Prostate gland (tissue), 2 donors: ENCODE measurements at places on chromosomes 2 and 18.

- DNase-seq: no peak
- no peaks in the 10 kb centered on the region for H3K27me3 ChIP-seq
Observed at GRCh38 chr2:166335284-166335683, 40.5 kb downstream of the SCN9A start.

DNA sequence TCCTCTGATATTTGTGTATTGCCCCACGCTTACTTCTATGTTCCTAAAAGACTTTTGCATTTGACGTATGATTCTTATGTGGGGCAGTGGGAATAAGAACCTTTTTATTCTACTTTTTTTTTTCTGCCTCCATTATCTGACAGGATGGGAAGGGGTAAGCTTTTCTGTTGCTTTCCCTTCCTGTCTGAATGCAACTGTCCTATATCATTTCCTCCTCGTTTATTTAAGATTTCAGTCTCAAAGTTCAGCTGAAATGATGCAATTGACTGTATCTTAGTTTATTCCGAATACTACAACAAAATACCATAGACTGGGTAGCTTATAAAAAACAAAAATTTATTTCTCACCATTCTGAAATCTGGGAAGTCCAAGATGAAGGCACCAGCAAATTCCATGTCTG, 24.1 kb upstream of the HNMT start:
- H3K27me3 ChIP-seq: no peaks in the 10 kb centered on the region
- no peak overlapping the region for H3K27ac ChIP-seq
- no peaks in the 10 kb centered on the region for H3K4me1 ChIP-seq
- H3K36me3 ChIP-seq: no peaks in the 10 kb centered on the region

DNA sequence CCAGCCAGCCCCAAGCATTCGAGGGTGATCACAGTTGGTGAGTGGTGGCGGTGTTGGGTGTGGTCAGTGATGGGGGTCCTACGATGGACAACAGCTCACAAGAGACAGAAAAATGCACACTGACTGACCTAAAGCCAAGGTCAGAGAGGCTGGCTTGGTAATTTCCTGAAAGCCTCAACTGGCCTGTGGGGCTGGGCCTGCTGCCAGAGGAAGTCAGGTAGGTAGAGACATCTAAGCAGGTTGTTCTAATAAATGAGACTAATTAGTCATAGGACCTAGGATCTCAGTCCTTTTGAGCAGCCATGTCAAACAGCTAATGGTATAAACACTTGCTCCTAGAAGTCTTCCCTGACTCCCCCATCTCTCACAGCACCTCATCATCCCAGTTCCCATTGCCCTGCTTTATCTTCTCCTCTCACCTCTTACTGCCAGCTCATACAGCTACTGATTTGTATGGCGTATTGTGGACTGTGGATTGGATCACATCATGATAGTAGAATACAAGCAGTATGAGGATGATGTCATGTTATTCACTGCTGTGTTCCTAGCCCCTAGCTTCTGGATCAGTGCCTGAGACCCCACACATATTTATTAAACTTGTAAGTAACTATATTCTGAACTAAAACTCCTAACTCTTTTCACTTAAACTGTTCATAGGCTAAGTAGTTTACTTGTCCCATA, 262.9 kb upstream of the KLHL29 start:
- no peaks in the 10 kb centered on the region for H3K36me3 ChIP-seq
- DNase-seq: no peak
- H3K4me1 ChIP-seq: no peaks in the 10 kb centered on the region
- H3K4me3 ChIP-seq: no peak overlapping the region
- H3K27ac ChIP-seq: no peak overlapping the region

GRCh38 chr2:117956036-117956796, 57.7 kb downstream of the CCDC93 start:
- H3K36me3 ChIP-seq: no peaks in the 10 kb centered on the region
- H3K4me3 ChIP-seq: no peak overlapping the region
- DNase-seq: no peak
- no peak overlapping the region for H3K27ac ChIP-seq
- H3K27me3 ChIP-seq: no peaks in the 10 kb centered on the region
- H3K4me1 ChIP-seq: peaks cover 2% of the 10 kb centered on the region

- H3K27ac ChIP-seq: no peak overlapping the region
- H3K36me3 ChIP-seq: no peaks in the 10 kb centered on the region
- H3K27me3 ChIP-seq: no peaks in the 10 kb centered on the region
- DNase-seq: no peak
- H3K4me1 ChIP-seq: no peaks in the 10 kb centered on the region
Observed at GRCh38 chr18:65359479-65359878, 391.3 kb upstream of the CDH7 start.

DNA sequence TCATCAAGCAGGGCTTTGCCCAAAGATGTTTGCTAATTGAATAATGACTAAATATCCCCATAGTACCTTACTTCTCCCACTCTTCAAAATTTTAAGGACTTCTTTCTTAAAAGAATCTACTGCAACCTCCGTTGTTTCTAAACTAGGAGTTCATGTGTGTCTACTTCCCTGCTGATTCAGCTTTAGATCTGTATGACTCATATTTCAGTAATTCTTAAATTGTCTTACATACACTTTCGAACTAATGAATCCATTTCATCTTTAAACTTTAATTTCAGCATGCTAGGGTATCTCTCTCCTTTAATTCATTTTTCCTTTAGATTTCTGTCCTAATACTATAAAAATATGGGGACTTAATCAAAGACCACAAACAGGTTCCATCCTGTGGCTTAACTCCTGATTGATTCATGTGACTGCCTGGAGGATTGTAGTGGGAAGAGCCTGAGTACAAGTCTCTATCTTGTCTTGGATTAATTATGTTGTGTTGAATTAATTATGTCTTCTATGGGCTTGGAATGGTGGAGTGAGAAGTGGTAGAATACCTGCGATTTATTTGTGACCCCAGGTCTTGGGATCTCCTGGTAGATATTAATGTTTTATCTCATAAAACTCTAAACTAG, 24.9 kb upstream of the COL5A2 start:
- no peak for DNase-seq
- H3K27ac ChIP-seq: no peak overlapping the region
- H3K36me3 ChIP-seq: no peaks in the 10 kb centered on the region
- no peak overlapping the region for H3K4me3 ChIP-seq

DNA sequence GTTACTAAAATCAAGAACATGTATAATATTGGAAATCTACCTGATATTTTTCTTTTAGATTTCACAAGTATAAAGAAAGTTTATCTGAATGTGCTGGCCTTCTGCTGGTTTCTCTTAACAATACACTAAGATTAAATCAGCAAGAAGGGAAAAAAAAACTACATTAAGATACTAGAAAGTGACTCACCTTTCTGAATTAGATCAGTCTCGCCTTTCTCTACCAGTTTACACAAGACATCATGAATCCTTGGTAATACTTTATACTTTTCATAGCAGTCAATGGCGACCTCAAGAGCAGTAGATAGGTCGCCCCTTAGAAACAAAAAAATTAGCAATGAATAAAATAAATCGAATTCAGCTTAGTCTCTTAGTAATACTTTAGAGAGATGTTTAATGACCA, 61.2 kb downstream of the LRPPRC start:
- H3K36me3 ChIP-seq: no peaks in the 10 kb centered on the region
- no peak overlapping the region for H3K27ac ChIP-seq

DNA sequence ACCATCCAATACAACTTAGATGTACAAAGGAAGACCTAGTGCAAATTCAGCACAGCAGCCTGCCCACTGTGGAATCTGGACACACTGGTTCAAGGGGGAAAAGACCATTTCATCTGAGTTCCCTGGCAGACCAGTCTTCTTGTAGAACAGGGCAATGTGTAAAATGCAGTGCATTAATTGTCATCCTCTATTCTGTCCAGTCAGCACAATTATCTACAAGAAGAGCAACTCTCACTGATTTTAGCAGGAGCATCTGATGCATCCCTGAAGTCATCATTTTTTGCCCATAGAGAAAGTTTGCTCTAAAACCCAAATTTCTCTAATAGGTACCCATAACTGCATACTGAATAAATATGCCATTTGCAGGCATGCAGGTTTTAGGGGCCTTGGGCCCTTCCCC, 81.8 kb upstream of the LYPD1 start:
- H3K4me1 ChIP-seq: no peaks in the 10 kb centered on the region
- DNase-seq: no peak
- no peaks in the 10 kb centered on the region for H3K36me3 ChIP-seq
- H3K27me3 ChIP-seq: no peaks in the 10 kb centered on the region
- H3K27ac ChIP-seq: no peak overlapping the region

DNA sequence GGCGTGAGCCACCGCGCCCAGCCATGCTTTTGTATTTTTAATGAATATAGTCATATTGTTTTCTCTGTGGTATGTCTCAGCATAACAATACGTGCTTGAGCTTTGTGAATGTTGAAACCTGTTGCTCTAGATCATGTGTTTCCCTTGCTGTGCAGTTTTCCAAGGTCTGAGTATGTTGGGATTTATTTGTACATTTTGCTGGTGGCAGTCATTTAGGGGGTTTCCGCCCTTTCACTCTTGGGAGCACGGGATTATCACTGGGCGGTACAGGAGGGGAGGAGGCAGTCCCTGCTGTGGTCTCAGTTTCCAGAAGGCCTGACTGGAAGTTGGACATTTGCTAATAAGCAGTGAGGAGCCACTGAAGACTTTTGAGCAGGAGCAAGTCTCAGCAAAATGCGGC, 24.9 kb upstream of the CATIP start:
- no peaks in the 10 kb centered on the region for H3K36me3 ChIP-seq
- no peak overlapping the region for H3K4me3 ChIP-seq
- no peak for DNase-seq

- H3K4me1 ChIP-seq: no peaks in the 10 kb centered on the region
- no peaks in the 10 kb centered on the region for H3K27me3 ChIP-seq
Observed at GRCh38 chr2:196697825-196698224, 58.3 kb downstream of the CCDC150 start.

- DNase-seq: no peak
- H3K36me3 ChIP-seq: no peaks in the 10 kb centered on the region
- no peaks in the 10 kb centered on the region for H3K4me1 ChIP-seq
Observed at GRCh38 chr2:19051203-19051831, 307.1 kb downstream of the OSR1 start.

GRCh38 chr18:27599202-27599829, 414.2 kb upstream of the CHST9 start:
- H3K27ac ChIP-seq: no peak overlapping the region
- H3K4me3 ChIP-seq: no peak overlapping the region
- DNase-seq: peak; percentile 10
- H3K27me3 ChIP-seq: no peaks in the 10 kb centered on the region
- no peaks in the 10 kb centered on the region for H3K4me1 ChIP-seq

GRCh38 chr2:126943612-126944348, 45.1 kb downstream of the TEX51 start:
- H3K27me3 ChIP-seq: no peaks in the 10 kb centered on the region
- H3K4me1 ChIP-seq: no peaks in the 10 kb centered on the region
- no peak overlapping the region for H3K27ac ChIP-seq

DNA sequence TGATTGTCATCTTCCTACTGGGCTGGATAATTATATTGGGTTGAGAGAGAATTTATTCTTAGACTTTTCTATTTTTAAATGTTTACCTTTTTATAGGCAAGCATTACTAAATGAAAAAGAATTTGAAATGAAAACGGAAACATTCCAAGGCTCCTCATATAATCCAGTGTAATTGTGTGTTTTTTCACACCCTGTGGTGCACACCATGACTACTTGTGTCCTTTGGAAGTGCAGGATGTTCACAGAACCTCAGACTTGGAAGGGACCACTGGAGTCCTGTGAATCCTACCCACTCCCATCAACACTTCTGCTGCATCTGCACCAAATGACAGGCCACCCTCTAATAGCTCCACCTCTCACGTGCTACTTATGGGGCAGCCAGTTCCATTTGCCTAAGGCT, 48.0 kb downstream of the NAT8 start:
- no peak overlapping the region for H3K27ac ChIP-seq
- H3K36me3 ChIP-seq: no peaks in the 10 kb centered on the region

- no peaks in the 10 kb centered on the region for H3K4me1 ChIP-seq
- no peak for DNase-seq
- no peaks in the 10 kb centered on the region for H3K27me3 ChIP-seq
- no peak overlapping the region for H3K27ac ChIP-seq
- no peaks in the 10 kb centered on the region for H3K36me3 ChIP-seq
Observed at GRCh38 chr2:53877556-53877955, 17.8 kb upstream of the GPR75 start.

- H3K4me3 ChIP-seq: no peak overlapping the region
- no peaks in the 10 kb centered on the region for H3K36me3 ChIP-seq
- H3K27me3 ChIP-seq: no peaks in the 10 kb centered on the region
- DNase-seq: no peak
- no peaks in the 10 kb centered on the region for H3K4me1 ChIP-seq
- H3K27ac ChIP-seq: no peak overlapping the region
Observed at GRCh38 chr18:21656402-21656801, 44.3 kb downstream of the SNRPD1 start.

DNA sequence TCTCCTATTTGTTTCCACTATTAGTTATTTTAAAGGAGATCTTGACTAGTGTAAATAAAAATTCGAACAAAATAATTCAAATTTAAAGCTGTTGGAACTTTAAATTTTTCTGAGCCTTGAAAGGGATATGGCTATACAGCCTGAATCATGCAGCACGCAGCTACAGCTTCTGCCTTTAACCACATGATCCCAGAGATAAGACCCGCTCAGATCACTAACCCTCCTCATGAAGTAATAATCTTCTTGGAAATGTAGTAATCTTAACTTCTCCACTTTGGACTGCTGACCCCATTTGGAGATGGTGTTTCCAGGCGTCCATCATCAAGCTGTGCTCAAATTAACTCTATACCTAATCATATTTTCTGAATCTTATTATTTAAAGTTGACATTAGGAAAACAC, 336.6 kb downstream of the DSC3 start:
- no peak overlapping the region for H3K4me3 ChIP-seq
- no peaks in the 10 kb centered on the region for H3K36me3 ChIP-seq
- H3K4me1 ChIP-seq: no peaks in the 10 kb centered on the region
- DNase-seq: no peak
- no peaks in the 10 kb centered on the region for H3K27me3 ChIP-seq

GRCh38 chr2:77629539-77629938, 107.4 kb upstream of the LRRTM4 start:
- H3K27ac ChIP-seq: no peak overlapping the region
- DNase-seq: no peak
- H3K36me3 ChIP-seq: no peaks in the 10 kb centered on the region
- no peaks in the 10 kb centered on the region for H3K4me1 ChIP-seq
- H3K4me3 ChIP-seq: no peak overlapping the region

GRCh38 chr2:113240150-113240914, 38.4 kb downstream of the PAX8 start:
- no peaks in the 10 kb centered on the region for H3K4me1 ChIP-seq
- H3K27ac ChIP-seq: no peak overlapping the region
- DNase-seq: peak; percentile 39
- H3K36me3 ChIP-seq: no peaks in the 10 kb centered on the region
- no peaks in the 10 kb centered on the region for H3K27me3 ChIP-seq
